H4 (cell line): ENCODE measurements at places on chromosomes 6 and 20. TPM values are rescaled to one million over a fixed set of nuclear protein-coding genes. Genes with fewer than 3 reads are reported as not detected.

DNA sequence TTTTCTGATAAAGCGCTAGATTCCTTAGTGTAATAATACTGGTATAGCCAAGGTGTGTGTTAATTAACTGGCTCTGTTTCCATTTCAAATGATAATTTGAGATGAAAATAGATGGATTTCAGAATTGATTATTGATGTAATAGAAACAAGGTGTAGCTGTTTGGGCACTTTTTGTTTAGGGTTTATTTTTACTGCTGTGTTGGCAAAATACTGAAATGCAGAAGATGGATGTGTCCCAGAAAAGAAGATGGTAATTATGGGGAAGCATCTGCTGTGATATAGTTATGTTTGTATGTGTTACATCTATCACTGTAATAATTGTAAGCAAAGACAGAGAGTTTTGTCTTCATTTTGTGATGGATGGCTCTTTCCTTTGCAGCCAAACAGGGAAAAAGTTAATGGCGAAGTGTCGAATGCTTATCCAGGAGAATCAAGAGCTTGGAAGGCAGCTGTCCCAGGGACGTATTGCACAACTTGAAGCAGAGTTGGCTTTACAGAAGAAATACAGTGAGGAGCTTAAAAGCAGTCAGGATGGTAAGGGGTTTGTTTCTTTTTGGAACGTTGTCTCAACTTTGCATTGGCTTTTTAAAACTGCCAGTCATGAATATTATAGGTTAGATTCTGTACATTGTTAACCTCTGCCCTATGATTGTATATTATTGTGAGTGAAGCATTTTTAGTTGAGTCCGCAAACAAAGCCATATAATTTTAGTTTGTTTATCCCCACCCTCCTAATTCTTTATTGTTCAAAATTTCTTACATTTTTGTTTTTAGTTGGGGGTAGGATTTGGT is 8.6 kb upstream of the ACAT2 start:
- DNase-seq, result no peak

DNA sequence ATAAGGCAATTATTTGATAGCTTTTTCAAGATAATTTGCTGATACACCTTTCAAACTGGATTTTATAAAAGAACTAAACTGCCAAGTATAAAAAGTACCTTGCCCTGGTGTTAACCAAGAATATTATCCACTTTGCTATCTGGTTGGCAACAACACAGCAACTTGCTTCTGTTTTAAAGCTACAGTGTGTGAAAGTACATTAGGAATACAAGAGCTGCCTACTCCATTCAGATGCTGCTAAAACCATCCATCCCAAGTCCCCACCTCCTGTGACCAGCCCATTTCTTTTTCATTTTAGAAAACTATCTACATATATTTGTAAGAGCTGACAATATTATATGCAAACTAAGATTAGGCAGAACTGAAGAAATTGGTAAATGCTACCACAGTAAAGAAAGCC is 12.8 kb downstream of the CLDN20 start:
- DNase-seq, result no peak

METTL24 gene
- total RNA-seq, result 0.25 TPM in 1 of 2 replicates, not detected in the other

HLA-DQB1 gene
- not detected in 2 replicates for total RNA-seq

GRCh38 chr20:49287555-49288249 is 9.8 kb upstream of the ZNFX1 start:
- DNase-seq, result no peak

DNA sequence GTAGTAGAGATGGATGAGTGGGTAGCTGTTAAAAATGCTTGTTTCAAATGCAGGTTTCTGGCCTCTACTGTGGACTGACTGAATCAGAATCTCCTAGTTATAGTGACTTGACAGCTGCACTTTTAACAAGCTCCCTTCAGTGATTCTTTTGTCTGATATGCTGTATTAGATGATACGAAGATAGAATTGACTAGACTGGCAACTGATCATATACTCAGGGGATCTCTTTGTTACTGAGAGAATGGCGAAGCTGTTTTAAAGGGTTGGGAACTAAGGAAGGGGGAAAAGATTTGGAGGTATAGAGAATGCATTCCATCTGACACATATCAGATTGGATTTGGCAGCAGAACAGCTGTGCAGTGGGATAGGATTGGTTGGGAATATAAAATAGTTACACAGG is 7.0 kb downstream of the ENPP4 start:
- DNase-seq, result no peak

GRCh38 chr20:10347086-10347880 is 86.7 kb downstream of the MKKS start:
- DNase-seq, result no peak

DNA sequence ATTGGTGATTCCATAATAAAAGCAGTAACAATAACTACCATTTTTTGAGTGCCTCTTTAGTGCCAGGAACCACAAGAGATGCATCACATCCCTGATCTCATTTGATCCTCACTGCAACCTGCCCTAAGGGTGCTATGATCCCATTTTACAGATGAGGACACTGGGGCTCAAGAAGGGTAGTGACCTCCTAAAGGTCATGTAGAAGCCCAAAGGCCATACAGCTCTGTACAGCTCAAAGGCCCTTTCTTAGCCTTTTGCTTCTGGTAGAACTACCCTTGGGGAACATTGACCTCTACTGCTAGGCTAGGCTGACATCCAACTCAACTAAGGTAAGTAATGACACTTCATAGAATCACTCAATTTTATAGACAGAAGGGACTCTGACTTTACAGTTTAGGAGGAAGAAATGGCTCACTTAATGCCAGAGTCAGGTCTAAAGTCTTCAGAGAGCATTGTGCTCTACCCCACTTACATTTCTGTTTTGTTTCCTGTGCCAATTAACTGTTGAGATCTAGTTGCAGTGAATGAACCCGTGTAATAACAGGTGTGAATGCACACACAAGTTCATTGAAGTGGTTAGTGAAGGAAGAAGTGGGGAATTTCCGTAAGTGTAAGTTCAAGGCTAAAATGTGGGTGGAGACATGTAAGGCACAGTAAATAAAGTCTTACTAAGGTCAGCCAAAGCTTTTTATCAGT is 10.7 kb downstream of the SLC9A8 start:
- DNase-seq, result no peak

DNA sequence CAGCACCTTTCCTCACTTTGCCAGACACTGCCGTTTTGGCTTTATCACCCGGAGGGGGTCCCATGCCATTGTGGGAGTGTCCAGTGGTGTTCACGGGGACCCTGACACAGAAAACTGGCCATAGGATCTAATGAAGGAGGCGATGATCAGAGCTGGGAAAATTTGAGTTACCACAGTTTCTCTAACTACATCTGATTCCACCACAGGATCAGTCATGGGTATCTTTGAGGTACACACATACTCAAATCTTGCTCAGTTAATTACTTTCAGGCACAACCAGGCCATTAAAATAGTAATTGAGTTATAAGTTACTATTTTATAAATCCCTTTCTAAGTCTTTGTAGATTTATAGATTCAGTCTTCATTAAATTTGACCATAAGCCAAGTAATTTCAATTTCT is 215.1 kb downstream of the PRL start:
- DNase-seq, result no peak

TMEM14A gene
- total RNA-seq, result 141 and 148 TPM in 2 replicates

DNA sequence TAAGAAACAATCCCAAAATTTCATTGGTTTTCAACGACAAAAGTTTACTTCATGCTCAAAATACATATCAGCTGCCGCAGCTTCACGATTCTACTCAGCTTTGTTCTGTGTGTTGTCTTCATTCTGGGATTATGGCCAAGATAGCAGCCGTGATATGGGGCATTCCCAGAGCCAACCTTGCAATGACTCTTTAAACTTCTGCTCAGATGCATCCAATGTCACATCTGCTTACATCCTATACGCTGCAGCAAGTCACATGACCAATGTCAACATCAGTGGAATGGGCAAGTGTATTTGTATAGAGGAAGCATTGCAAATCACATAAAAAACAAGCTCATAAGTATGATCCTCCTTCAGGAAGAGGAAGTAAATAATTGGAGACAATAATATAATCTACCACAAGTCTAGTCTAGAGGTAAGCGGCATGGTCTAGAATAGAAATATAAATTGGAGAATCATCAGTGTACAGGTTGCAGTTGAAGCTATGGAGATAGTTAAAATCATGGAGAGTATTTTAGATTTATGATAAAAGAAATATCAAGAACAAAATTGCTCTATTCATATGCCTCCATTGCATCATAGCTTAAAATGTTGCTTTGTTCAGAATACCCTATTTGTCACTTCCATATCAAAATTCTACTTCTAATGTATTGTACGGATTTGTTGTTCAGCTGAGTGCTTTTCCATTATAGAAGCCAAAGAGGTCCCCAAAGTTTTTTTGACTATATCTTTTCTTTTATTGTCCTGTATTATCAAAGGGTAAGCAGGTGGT is 7.2 kb upstream of the C6orf141 start:
- DNase-seq, result no peak

DNA sequence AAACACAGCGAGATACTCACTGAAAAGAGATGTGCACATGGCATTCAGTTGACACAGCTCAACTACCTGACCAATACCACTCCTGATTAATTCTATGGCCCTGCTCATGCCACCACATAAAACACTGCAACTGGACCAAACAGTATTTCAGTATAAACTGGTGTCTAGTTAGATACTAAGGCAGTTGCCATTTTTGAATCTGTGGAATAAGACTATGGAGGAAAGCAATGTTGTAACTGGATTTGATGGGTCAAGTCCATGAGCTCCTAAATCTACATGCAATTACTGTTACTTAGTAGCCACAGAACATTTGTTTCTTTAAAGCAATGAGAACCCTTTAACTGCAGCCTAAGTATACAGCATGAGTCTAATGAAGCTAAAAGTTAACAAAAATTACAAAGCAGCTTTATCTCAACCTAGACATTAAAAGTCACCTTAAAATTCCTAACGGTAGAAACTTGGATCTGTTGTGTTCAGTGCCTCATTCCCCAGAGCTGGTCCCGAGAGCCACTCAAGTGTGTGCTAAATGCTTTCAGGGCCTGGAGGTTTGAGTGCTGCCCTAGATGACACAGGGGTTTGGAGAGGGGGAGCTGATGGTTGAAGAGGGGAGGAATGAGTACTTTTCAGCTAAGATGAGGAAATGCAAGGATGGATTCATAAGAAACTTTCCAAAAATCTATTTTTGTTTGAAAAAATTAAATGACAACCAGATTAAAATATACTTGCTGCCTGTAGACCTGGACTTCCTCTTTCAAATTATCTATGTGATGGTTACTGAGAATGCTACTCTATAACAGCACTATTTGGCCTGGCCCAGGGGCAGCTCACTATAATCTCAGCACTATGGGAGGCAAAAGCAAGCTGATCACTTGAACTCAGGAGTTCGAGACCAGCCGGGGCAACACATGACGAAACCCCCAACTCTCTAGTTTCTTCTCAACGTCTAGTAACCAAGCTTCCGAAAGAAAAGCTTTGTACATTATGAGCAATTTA is 15.6 kb downstream of the SNX5 start:
- DNase-seq, result no peak

GRCh38 chr20:4581838-4582237 is 139.9 kb upstream of the PRND start:
- DNase-seq, result no peak

SNHG17 gene
- total RNA-seq, result 6.1 and 6.7 TPM in 2 replicates

GRCh38 chr20:11350126-11351005 is 567.3 kb upstream of the BTBD3 start:
- no peak for DNase-seq

GRCh38 chr6:82624251-82624650 is 260.6 kb downstream of the TPBG start:
- no peak for DNase-seq

GRCh38 chr6:133689863-133690262 is 199.1 kb upstream of the TCF21 start:
- DNase-seq, result no peak

GRCh38 chr20:13221673-13222318 is 722 bp downstream of the ISM1 start:
- peak; percentile 48 for DNase-seq

GRCh38 chr6:165883851-165884640 is 221.0 kb upstream of the PDE10A start:
- DNase-seq, result peak; percentile 14

DNA sequence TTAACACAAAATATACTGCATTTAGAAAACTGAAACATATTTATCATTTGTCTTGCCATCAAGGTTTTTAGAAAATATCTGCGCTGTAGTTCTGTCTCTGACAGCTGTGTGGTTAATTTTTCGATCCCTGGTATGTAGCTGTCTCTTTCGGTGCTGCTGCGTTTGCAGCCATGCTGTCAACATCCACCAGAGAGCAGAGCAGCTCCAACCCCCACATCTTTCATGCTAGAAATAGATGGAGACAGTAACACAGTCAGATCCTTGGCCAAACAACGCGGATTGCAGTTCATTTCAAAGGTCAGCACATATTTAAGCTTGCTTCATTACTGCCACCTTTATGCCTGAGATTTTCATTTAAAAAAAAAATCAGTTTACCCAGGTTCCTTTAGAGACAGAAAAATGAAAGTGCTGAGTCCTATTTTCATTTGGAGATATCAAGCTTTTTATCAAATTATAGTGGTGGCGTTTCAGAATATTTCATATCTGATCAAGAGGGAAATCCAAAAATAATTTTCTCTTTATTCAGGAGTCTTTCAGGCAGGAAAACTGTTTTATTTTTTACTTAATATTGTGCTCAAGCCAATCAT is 157.7 kb upstream of the MMS22L start:
- DNase-seq, result peak; percentile 47

ASIP gene
- total RNA-seq, result not detected in 2 replicates

DNA sequence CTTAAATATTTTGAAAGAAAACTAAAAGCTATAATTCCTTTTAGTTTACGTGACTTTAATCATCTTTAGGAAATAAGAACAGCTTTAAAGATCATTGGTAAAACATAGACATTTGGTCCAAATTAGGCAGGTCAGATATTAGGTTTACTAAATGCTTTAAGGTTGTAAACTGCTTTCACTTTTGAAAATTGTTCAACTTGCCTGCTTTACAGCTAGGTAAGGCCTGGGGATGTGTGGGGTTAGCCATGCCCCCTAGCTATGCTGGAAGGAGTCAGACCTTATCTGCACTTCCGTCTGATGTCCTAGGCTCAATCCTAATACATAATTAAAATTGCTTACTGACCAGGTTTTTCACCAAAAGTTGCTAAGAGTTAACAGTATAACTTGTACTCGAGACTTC is 30.5 kb upstream of the TPD52L1 start:
- no peak for DNase-seq

DNA sequence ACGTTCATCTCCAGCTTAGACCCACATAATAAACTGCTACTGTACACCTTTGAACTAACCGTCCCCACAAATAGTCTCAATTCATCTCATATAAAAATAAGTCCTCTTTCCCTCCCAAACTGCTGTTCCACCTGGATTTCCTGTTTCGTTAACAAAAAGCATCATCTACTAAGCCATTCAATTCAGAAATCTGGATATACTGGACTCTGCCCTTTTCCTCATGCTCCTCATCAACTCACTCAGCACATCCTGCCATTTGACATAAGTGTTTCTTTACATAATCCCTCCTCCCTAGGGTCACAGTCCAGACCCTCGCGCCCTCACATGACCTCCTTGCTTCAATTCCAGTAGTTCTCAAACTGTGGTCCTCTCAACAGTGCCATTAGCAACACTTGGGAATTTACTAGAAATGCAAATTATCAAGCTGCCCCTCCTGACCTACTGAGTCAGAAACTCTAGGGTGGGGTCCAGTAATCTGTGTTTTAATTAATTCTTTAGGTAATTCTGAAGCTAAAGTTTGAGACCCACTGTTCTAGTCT is 4.5 kb downstream of the MKKS start:
- DNase-seq, result no peak

GRCh38 chr20:19456595-19457395 is 244.4 kb downstream of the SLC24A3 start:
- DNase-seq, result no peak

TRIM15 gene
- 0.04 TPM in 1 of 2 replicates, not detected in the other for total RNA-seq

GRCh38 chr6:34015586-34015985 is 130.3 kb downstream of the GRM4 start:
- no peak for DNase-seq

GRCh38 chr6:130677312-130677711 is 149.9 kb upstream of the SMLR1 start:
- no peak for DNase-seq
